GM18507 (cell line): ENCODE measurements at places on chromosomes 3 and 15.

DNA sequence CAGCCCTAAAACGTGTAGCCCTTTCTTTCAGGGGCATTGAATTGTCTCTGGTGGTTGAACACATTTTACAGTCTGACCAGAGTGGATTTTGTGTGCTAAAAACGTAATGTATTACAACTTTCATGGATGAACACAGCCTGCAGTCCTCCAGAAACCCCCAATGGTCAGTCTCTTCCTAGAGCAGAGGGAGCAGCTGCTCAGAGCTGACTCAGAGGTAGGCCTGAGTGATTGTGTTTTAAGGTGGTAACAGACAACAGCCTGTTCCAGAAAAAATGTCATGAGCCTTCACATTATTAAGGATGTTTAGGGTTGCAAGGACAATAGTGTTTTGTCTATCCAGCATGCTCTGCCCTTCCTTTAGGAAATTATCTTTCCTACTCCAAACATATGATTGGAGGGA lies 34.5 kb upstream of the CTNNB1 start:
- no peak for DNase-seq

- no peak for DNase-seq
These were observed 2.4 kb downstream of the HYKK start for GRCh38 chr15:78509726-78510312.

- no peak for DNase-seq
These were observed 97.1 kb downstream of the STRIT1 start for GRCh38 chr3:155196131-155197021.

DNA sequence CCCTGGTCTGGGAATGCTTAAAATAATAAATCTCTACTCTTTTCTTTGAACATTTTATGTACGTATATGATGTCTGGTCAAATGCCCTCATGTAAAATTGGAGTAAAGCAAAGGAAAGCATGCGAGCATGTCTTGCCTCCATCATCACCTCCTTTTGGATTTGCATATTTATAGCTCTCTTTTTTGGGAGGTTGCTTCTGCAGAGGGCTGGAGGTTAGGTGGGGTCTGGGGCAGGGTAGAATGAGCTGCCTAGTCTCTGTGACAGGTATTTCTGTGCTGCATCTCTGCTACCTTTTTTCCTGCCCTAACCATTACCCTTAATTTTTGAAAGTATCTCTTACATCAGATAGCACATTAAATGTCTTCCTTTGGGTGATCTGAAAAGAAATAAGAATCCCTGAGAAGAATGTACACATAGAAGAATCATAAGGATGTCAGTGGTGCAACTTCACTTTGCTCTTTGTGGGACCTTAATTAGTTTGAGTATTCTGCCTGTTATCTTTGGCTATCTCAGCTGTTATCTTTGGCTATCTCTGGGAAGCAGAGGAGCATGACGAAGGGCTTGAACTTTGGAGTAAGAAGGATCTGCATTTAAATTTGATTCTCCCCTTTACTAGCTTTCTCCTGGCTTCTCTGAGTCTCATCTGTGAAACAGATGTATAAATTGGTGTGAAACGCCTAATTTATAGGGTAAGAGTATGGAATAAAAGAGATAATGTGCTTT lies 40.2 kb downstream of the PPM1L start:
- DNase-seq = no peak

GRCh38 chr15:31338318-31338878 lies 11.8 kb downstream of the KLF13 start:
- DNase-seq = no peak

DNA sequence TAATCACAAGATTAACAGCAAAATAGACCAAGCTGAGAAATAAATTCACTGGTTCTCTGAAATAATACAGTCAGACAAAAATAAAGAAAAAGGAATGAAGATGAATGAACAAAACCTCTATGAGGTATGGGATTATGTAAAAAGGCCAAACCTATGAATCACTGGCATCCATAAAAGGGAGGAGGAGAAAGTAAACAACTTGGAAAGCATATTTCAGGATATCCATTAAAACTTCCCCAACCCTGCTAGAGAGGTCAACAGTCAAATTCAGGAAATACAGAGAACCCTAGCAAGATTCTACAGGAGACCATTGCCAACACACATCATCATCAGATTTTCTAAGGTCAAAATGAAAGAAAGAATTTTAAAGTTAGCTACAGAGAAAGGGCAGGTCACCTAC lies 649.7 kb upstream of the CBLB start:
- no peak for DNase-seq

- no peak for DNase-seq
These were observed 258.5 kb downstream of the ROBO2 start for GRCh38 chr3:77298417-77298816.

- no peak for DNase-seq
These were observed 40.7 kb upstream of the CHST2 start for GRCh38 chr3:143078883-143079282.
